Neuronal stem cell (in vitro differentiated cells): ENCODE measurements at places on chromosomes 6 and 20.

DNA sequence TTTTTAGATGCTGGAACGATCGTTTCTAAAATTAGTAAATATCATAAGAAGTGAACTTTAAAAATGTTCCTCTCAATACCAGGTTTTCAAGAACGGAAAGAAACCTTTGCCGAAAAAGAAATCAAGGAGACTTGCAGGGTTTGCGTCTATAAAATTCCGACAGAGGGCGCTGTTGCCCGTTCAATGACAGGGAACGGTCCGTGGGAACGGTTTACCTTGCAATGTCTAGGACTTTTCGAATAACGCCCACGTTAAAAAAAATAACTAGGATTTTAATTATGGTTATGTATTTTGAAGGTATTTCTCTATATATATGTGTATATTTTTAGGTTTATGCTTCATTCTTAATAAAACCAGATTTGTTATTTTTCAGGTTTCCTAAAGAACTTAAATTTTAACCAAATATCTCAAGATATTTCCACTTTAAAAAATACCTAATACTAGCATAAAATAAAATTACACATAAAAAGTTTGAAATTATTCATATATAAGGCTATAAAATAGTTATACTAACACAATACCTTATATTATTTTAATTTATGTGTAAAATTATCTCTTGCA is 2.5 kb upstream of the TFAP2B start:
- DNase-seq, result peak; percentile 86

- DNase-seq, result no peak
Measured at GRCh38 chr6:23692184-23692583, 433.8 kb upstream of the NRSN1 start.

DNA sequence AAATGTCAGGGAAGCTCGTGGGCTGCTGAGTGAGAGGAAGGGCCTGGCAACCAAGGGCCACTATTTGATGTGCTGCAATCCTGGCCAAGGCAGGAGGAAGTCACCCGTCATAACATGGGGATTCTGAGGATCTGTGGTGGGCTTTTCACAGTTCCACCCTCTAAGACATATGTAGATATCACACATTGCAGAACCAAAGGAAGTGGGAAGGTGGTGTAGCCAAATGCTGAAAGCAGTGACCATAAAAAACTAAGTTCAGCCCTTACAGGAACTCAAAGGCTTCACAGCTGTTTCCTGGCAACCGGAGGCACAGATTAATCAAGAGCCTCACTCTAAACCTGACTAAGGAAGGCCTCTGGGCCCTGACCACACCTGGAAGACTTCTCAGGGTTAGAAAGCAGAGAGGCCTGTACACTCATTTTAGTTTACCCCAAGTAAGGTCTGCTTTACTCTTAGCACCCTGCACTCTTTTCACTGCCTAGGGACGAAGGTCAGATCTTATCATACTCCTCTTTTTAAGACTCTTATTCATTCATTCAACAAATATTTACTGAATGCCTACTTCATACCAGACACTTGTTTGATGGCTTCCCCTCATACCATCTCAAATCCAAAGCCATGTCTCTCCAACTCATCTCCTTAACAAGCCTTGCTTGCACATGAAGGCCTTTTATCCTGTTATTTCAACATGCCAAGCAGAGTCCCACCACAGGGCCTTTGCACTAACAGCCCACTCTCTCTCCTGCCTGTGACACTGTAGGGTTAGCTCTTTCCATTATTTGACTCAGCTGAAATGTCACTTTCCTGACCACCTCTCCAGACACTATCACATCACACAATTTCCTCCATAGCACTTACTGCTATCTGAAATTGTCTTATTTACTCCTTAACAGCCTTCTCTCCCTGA is 2.6 kb downstream of the UBE2V1 start:
- no peak for DNase-seq

GRCh38 chr20:60038400-60039008 is 80.3 kb downstream of the CDH26 start:
- DNase-seq, result no peak

- no peak for DNase-seq
Measured at GRCh38 chr6:129835691-129836090, 25.4 kb downstream of the TMEM244 start.

- DNase-seq, result no peak
Measured at GRCh38 chr6:12419631-12420272, 129.6 kb downstream of the EDN1 start.

DNA sequence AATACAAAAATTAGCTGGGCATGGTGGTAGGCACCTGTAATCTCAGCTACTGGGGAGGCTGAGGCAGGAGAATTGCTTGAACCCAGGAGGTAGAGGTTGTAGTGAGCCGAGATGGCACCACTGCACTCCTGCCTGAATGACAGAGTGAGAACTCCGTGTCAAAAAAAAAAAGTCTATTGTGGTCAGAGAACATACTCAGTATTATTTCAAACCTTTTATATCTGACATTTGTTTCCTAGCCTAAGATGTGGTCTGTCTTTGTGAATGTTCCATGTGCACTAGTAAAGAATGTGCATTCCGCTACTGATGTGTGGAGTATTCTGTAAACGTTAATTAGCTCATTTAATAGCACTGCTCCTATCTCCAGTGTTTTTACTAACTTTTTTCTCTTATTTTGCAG is 11.7 kb downstream of the RAB22A start:
- DNase-seq, result no peak

DNA sequence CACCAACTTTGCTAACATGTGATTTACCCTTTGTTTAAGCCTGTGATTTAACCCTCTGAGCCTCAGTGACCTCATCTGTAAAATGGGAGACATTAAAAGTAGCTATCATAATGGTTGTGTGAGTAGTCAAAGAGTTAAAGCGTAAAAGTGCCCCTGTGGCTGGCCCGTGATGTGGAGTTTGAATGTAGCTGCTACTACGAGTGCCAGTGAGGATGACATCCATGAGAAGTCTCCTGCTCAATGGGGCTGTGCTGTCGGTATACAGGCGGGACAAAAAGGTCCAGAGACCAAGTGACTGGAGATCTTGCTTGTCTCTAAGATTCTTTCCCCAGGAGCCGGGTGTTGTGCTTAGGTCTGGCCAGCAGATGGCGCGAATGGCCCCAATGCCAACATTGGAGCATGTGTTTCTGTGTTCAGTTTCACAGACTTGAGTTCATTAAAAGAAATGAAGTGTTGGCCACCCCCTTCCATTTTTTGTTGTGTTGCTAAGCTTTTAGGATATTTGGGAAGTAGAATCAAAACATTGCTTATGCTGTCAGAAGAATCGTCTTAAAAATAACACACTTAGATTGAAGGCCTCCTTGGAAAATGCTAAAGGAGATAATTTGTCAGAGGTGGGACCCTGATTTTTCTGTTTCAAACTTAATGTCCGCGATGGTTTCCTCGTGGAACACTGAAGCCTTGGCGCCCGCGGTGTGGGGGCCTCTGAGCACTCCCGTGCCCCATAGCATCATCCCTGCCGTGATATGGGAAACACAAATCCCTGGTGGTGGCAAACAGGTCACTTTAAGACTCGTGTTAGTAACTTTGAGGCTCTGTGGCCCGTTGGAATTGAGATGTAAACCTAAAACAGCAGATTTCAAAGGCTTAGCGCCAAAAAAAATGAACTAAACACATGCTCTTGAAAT is 9.3 kb upstream of the RBM38 start:
- DNase-seq, result peak; percentile 73

GRCh38 chr20:40648210-40649072 is 40.6 kb downstream of the MAFB start:
- DNase-seq, result no peak

- DNase-seq, result no peak
Measured at GRCh38 chr20:15951658-15952057, 621.6 kb downstream of the KIF16B start.

DNA sequence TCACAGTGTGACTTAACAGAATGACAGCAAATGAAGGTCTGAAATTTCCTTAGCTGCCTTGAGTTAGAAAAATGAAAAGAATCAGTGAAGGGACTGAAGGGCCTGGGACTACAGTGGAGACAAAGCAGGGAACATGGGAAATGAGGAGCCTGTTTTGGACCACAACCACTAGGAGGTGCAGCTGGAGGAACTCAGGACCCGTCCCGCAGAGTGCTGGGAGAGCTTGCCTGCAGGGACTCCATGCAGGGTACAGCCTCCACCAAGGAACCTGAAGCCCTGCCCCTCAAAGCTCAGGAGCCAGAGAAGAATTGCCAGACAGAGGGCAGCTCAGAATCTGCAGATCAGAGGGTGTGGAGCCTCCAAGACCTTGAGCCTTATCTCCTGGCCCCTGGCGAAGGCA is 50.7 kb downstream of the LRFN2 start:
- DNase-seq, result no peak
